ENCODE measurements at places on chromosomes 12 and 14.
A peak's percentile ranks its signal among the peaks of the same experiment; 100 is the strongest.

GRCh38 chr14:54702014-54702491 is 135.1 kb downstream of the SAMD4A start:
- DNase-seq = no peak

DNA sequence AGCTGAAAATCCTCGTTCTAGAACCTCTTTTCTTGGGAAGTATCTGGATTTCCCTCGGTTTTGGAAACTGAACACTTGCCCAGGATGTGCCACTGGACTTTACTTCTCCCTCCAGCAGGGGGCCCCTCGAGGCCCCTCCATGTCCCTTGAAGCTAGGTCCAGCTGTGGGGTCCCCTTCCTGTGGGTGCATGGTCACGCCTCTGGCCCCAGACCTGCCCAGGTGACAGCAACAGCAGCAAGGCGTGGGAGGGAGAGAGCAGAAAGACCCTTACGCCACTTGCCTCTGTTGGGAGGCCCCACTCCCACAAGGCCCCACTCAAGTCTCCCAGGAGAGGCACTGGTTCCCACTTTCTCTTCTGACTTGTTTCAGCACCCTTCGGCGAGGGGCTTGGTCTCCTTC is 3.1 kb downstream of the SLC25A29 start:
- DNase-seq = no peak

GRCh38 chr12:3698218-3698974 is 54.5 kb downstream of the CRACR2A start:
- DNase-seq = no peak

GRCh38 chr12:65656156-65656882 is 168.0 kb upstream of the HMGA2 start:
- no peak for DNase-seq

DNA sequence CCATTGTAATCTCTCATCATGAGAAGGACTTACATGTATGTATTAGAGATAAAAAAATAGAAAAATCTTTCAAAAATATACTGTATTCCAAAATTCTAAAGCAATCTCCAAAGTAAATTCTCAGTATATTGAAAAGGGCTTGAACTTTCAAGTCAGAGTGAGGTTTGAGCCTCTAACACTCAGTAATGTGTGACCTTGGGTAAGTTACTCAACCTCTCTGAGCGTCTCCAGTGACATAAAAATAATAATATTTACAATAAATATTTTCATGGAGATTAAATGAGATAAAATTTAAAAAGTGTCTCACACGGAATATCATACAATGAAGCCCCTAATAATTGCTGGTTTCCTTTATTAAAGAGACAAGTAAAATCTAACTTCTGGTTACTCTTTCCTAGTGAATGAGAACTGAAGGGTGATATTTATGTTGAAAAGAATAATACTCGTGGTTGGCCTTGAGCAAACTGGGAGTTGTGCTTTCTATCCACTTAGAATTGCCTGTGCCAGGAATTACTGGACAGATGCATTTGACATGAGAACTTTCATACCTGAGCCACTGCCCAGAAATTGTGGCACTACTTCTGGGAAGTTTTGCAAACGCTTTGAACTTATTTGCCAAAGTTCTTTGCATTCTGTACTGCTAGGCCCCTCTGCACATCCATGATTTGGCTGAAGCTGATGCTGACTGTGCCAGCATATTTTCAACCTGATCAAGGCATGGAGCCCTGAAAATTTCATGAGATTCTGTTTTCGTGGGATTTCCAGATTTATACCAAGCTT is 933.7 kb downstream of the GALC start:
- DNase-seq = peak; percentile 56

GRCh38 chr14:92470811-92471210 is 42.8 kb upstream of the RIN3 start:
- DNase-seq = no peak

GRCh38 chr12:119565404-119565803 is 28.2 kb upstream of the TMEM233 start:
- DNase-seq = no peak

DNA sequence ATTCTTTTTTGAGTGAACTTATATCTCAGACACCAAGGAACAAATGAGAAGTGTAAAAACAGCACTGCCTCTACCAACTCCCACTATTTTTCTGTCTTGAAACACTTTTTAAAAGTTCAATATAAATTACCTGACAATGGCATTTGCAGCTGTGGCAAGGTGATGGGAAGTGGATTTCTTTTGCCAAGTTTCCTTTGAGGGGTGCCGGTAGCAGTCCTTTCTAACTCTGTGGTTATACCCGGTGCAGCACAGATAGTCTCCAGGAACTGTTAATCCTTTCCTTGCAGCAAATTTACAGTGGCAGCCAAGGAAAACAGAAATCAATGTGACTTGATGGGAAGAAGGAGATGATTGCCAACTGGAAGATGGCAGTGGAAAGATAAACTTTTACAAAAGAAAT is 243.7 kb downstream of the BCAT1 start:
- no peak for DNase-seq

GRCh38 chr14:104421892-104422828 is 157.4 kb upstream of the C14orf180 start:
- DNase-seq = peak; percentile 96

- DNase-seq = no peak
Observed at GRCh38 chr14:64117671-64118402, 176.3 kb downstream of the ESR2 start.

- DNase-seq = no peak
Observed at GRCh38 chr14:52272375-52272774, 4.9 kb downstream of the PTGDR start.

- no peak for DNase-seq
Observed at GRCh38 chr12:52148464-52149181, 43.2 kb downstream of the KRT80 start.

GRCh38 chr12:107322063-107322462 is 228.7 kb upstream of the CRY1 start:
- DNase-seq = no peak

DNA sequence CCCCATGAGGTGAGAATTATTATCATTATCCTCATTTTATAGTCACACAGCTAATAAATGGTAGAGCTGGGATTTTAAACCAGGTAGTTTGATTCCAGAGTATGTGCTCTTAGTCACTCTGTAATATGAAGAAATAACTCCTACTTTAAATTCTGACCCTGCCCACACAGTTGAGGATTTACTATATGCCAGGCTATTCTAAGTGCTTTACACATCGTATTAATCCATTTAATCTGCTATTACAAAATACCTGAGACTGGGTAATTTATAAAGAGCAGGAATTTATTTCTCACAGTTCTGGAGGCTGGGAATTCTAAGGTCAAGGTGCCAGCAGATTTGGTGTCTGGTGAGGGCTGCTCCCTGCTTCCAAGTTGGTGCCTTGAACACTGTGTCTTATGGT is 19.6 kb upstream of the WIF1 start:
- DNase-seq = no peak

DNA sequence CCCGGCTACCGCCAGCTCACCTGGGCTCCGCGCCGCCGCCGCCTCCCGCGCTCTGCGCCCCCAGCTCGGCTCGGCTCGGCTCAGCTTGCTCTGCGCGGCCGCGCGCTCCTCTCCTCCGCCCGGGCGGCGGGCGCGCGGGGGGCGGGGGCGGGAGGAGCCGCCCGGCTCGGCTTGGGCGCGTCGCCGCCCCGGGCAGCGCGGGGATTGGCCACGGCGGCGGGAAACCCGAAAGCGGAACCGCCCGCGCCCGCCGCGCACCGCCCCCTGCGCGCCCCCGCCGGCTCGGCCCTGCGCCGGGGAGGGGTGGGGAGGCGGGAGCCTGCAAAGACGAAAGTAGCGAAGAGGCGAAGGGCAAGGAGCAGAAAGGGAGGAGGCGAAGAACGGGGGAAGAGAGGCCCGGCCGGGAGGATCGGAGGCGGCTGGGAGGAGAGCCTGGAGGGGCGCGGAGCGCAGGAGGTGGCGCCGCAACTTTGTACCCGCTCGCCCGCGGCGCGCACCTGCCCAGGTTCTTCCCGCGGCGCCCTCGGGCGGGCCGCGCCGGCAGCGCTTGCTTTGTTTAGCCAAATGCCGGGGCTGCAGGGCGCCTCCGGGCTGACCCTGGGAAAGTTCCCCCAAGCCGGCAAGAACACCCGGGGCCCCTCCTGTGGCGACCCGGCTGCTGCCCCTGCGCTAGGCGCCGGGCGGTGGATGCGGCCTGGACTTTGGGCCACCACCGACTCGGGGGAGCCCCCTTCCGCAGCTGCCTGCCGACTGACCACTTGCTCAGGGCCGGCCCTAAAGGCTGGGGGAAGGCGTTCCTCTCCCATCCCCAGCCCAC is at the start of gene CAMKK2:
Gene CAMKK2, minus strand, starts transcription at position 92 of the 817 bp plus-strand sequence. CDS start 22,183 bp downstream, outside the sequence.
- DNase-seq = peak; percentile 88

DNA sequence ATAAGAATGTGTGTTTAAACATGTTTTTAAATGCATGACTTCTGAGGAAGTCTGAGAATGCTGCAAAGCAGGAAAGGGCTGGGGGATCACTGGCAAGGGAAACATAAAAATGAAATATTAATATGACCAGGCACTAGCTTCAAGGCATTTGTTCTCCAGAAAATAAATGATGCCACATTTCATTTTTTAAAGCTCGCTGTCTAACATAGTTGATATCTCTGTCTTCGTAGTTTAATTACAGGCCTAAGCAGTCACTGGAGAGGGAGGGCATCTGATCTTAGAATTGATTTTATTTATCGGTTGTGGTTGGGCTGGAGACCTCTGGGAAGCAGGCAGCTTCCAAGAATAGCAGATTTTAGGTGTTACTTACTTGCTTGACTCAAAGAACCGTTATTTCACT is 87.5 kb downstream of the TBC1D30 start:
- no peak for DNase-seq

GRCh38 chr12:2301531-2302461 is 249.0 kb downstream of the CACNA1C start:
- DNase-seq = no peak

DNA sequence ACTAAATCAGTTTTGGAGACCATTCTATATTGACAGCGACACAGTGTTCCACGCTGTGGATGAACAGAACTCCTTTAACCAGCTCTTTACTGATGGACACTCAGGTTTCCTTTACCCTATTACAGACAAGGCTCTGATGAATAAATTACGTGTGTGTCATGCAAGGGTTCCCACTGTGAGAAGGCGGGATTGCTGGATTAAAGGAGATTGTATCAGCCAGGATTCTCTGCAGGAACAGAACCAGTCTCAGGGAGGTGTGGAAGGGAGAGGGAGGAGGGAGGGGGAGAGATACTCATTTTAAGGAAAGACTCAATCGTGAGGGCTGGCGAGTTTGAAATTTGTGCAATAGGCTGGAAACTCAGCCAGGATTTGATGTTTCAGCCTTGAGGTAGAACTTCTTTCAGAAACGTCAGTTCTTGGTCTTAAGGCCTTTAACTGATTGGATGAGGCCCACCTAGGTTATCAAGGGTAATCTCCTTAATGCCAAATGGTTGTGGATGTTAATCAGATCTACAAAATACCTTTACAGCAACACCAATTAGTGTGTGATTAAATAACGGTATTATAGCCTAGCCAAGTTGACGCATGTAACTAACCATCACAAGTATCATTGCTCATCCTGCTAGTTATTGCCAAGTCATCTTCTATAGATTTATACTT is 104.0 kb downstream of the GCH1 start:
- DNase-seq = no peak

DNA sequence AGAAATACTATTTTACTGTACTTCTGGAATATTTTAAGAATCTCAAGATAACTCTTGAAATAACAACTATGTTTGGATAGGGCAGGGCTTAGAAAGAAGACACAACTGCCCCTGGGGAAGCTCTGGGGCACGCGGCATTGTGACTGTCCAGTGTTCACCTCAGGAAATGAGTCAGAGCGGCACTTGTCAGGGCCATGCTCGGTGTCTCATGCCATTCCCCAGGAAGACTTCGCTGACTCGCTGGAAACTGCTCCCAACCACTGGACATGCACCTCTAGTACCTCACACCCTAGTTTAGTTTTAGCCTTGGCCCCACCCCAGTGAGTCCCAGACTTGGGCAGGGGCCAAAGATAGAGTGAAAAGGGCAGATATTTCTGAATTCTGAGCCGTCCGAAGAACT is 192.0 kb downstream of the TTC7B start:
- DNase-seq = no peak

GRCh38 chr12:109273354-109273753 is 35.7 kb downstream of the FOXN4 start:
- DNase-seq = no peak

DNA sequence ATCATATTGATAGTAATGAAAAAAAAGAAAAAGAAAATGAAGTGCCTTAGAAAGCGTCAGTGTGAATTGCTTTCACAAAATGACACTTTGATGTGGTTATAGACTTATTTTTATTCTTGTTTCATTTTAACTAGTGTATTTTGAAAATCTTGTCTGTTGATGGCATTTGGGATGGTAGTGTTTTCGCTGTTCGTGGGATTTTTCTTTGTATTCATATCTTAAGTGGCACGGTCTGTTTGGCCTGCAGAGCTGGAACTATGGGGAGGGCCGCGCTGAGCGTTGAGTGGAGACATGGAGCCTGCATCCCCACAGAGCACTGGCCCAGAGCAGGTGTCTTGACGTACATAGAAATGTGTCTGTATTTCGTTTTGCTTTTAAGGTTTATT is 61.6 kb downstream of the WDR20 start:
- DNase-seq = no peak

DNA sequence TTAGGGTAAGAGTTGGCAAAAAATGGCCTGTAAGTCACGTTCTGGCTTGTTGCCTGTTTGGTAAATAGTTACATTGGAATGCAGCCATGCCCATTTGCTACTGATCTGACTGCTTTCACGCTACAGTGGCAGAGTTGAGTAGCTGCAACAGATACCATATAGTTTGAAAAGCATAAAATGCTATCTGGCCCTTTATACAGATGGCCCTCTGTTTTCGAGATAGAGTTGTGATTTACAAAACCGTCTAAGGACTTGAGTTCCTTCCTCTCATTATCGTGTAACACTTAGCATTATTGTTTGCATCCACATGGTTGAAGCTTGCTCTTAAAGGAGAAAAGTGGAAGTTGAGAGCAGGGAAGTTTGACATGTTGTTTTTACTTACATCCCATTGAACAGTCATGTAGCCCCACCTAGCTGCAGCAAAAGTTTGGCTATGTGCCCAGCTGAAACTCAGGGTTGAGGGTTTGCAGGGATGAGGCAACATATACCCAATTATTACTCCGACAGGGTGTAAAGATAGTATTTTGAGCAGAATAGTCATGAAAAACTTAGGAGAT is 11.3 kb upstream of the SCFD1 start:
- peak; percentile 87 for DNase-seq

DNA sequence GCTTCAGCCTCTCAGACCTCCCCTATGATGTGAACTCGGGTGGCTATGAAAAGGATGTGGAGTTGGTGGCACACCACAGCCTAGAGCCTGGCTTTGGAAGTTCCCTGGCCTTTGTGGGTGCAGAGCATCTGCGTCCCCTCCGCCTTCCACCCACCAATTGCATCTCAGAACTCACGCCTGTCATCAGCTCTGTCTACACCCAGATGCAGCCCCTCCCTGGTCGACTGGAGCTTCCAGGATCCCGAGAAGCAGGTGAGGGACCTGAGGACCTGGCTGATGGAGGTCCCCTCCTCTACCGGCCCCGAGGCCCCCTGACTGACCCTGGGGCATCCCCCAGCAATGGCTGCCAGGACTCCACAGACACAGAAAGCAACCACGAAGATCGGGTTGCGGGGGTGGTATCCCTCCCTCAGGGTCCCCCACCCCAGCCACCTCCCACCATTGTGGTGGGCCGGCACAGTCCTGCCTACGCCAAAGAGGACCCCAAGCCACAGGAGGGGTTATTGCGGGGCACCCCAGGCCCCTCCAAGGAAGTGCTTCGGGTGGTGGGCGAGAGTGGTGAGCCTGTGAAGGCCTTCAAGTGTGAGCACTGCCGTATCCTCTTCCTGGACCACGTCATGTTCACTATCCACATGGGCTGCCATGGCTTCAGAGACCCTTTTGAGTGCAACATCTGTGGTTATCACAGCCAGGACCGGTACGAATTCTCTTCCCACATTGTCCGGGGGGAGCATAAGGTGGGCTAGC is 7.0 kb upstream of the RPS26 start:
- DNase-seq = no peak
